Nephron progenitor cell (in vitro differentiated cells): ENCODE measurements at places on chromosomes 7 and 10.
A peak's percentile ranks its signal among the peaks of the same experiment; 100 is the strongest.

DNA sequence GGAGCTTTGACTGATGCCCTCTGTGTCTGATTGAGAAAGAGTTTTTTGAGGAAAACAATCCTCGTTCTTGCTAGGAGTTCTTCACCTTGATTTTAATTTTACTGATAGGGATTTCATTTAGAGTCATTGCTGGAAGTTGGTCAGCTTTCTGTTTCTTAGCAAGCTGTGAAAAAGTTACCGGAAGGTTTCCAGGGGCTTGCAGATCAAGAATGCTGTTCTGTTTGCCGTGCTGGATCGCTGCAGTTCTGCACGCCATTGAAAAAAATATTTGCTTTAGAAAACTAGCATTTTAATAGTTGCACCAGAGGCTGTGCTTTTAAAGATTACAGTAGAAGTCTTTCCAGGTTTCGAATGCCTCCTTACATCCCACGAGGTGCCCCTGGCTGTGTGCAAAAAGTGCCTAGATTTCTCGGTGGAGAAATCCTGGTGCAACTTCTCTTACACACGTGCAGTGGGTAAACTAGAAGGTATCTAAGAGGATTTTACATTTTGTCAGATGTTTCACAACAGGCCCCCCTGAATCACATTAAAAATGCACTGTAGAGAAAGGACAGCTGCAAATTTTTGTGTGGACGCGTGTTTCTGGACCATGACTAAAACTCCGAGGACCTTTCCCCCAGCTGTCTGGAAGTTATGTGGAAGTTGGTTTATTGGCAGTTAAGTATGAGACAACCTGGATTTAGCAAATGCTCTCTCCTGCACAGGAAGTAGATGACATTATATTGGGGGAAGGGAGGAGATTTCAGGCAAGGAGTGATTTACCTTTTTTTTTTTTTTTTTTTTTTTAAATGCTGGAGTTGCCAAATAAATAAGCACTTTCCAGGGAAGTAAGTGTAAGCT lies 5.8 kb downstream of the TCF7L2 start:
- no peak for DNase-seq

DNA sequence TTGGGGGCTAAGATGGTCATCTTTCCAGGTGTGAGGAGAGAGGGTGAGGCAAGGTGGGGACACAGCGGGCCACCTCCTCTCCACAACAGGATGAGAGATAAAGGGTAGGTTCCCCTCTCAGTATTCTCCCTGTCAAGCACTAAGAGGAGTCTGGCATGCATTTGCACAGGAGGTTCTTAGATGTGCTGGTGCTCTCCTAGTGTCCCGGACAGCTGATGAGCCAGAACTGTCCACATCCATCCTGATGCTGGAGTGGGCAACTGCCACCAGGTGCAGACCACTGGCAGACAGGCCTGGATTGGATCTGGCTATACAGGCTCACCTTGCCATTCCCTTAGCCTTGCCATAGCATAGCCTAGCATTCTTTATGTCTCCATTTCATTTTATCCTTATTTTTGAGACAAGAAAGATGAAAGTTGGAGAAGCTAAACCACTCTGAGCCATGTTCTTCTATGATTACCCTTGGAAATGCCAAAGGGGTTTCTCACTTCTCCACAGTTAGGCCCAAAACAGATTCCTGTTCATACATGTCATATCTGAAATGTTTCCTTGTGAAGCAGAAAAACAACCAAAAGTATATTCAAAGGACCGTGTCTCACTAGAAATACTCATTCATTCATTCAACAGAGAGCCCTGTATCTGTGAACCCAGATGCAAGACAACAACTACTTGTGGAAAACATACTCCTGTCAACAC lies 48.8 kb upstream of the ANTXRL start:
- DNase-seq, result no peak

DNA sequence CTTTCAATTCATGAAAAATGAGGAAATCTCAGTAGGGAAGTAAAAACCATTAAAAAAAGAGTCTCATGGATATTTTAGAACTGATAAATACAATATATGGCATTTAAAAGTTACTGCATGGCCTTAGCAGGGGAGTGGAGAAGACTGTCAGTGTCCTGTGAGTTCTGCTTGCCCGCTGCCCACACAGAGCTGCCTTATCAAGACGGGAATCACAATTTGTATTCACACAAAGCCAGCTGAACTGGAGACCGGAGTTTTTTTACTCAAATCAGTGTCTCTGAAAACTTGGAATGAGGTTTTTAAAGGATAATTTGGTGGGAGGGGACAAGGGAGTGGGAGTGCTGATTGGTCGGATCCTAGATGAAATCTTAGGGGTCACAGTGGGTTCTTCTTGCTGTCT lies 17.1 kb downstream of the LANCL2 start:
- no peak for DNase-seq

- peak; percentile 10 for DNase-seq
Measured at GRCh38 chr7:1325246-1325645, 92.6 kb downstream of the UNCX start.

GRCh38 chr7:50151001-50151400 lies 58.0 kb upstream of the ZPBP start:
- DNase-seq, result no peak

- DNase-seq, result no peak
Measured at GRCh38 chr10:42475168-42476098, 162.9 kb downstream of the ZNF33B start.

- DNase-seq, result no peak
Measured at GRCh38 chr7:105840981-105841749, 35.2 kb downstream of the ATXN7L1 start.

GRCh38 chr10:3714967-3715366 lies 70.0 kb downstream of the KLF6 start:
- no peak for DNase-seq

GRCh38 chr7:88401009-88401623 lies 94.4 kb upstream of the STEAP4 start:
- no peak for DNase-seq

GRCh38 chr7:82704121-82704520 lies 260.5 kb upstream of the CACNA2D1 start:
- no peak for DNase-seq

GRCh38 chr7:42233695-42234331 lies 3.2 kb downstream of the GLI3 start:
- no peak for DNase-seq

DNA sequence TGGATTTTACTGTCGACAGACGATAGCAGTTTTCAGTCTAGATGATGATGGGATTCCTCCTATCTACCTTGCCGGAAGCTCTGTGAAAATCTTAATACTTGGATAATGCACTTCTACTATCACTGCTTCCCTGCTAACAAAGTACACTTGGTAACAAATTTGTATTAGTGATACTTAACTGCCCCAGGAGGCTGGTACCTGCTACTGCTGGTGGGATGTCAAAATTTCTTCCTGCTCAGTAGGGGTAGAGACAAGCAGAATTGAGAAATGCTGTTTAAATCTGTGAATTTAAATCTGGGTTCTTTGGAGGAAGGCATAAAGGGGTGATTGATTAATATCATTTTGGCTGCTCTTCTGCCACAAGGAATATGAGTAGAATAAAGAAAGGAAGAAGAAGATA lies 99.8 kb upstream of the STRIP2 start:
- no peak for DNase-seq

DNA sequence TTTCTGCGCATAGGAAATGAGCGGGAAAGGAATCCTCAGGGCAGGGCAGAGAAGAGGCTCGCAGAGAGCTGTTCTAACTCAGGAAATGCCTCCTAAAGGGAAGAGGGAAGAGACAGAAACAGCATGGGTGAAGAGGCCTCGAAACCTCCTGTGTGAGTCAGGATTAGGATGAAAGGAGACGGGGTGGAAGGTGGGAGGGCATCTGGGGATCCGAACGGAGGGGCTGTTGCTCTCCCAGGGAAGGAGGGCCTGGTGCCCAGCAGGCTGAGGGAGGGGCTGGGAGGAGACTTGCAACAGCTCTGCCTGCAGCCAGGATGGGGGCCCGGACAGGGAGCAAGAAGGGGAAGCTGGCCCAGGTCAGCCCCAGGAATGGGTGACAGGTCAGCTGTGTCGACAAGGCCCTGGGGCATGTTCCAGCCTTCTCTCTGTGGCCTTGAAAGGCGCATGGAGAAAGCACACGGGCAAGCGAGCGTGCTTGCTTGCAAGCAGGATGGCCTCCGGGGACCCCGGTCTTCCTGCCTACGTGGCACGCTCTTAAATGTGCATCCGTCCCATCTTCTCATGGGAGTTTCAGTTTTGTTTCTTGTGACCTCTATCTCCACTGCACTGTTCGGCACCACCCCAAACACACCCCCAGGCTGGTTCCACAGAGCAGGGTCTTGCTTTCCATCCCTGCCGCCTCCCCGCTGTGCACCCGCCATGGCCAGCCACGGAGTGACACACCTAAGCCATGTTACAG lies 63.5 kb downstream of the HIPK2 start:
- DNase-seq, result no peak

GRCh38 chr10:54833029-54833428 lies 32.0 kb upstream of the PCDH15 start:
- DNase-seq, result no peak

DNA sequence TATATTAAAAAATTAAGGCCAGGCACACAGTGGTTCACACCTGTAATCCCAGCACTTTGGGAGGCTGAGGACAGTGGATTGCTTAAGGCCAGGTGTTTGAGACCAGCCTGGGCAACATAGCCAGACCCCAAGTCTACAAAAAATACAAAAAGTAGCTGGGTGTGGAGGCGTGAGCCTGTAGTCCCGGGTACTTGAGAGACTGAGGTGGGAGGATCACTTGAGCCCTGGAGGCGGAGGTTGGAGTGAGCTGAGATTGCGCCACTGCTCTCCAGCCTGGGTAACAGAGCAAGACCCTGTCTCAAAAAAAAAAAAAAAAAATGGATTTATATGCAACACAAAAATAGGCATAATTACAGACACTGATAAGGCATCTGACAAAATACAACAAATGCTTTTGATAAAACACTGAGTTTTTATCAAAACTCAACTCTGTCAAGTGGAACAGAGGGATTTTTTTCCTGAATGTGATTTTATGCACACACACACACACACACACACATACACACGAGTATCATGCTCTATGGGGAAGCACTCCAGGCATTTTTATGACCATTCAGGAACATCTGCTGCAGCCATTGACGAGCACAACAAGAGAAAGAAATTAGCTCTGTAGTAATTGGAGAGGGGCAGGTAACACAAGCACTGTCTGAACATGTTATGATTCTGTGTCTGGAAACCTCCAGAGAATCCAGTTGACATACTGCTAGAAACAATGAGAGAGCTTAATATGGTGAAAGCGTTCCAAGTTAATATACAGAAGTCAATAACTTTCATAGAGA lies 193.1 kb downstream of the WDR37 start:
- no peak for DNase-seq

GRCh38 chr7:101891936-101892640 lies 74.7 kb downstream of the CUX1 start:
- DNase-seq, result no peak

GRCh38 chr7:88338503-88338902 lies 31.8 kb upstream of the STEAP4 start:
- peak; percentile 3 for DNase-seq

GRCh38 chr7:91692800-91693199 lies 187.7 kb downstream of the MTERF1 start:
- DNase-seq, result no peak

DNA sequence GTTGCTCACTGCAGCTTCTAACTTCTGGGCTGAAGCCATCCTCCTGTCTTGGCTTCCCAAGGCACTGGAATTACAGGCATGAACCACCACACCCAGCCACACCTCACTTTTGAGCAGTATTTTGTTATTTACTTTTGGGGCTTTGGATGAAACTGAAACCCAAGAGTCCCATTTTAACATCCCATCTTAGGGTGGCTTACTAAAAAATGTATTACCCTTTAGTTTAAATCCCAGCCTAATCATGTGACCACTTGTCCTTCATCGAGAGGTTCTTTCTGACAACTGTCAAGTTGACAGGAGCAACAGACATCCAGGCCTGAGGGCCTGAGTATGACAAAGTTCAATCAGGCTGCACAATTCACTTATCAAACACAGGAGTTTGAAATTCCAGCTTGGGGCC lies 33.6 kb downstream of the C10orf67 start:
- no peak for DNase-seq

- no peak for DNase-seq
Measured at GRCh38 chr7:131139462-131139861, 188.2 kb upstream of the MKLN1 start.

DNA sequence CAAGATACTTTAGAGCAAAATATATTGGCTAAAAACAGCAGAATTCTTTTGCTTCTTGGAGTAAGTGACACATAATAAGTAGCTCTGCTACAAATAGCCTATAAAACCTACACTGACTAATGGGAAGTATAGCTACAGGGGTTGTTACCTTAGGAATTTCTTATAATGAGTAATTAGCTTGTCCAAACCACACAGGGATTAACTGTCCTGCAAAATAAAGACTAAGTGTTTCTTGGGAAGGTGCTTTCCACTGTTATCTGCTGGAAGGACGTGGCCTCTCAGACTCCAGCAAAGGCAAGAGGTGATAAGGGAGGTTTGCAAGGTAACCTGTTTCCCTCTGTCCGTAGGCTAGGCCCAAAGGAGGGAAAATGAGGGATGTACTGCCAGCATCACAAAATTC lies 302.4 kb downstream of the DOCK4 start:
- DNase-seq, result no peak

GRCh38 chr10:80390740-80391139 lies 17.6 kb upstream of the PRXL2A start:
- DNase-seq, result no peak

DNA sequence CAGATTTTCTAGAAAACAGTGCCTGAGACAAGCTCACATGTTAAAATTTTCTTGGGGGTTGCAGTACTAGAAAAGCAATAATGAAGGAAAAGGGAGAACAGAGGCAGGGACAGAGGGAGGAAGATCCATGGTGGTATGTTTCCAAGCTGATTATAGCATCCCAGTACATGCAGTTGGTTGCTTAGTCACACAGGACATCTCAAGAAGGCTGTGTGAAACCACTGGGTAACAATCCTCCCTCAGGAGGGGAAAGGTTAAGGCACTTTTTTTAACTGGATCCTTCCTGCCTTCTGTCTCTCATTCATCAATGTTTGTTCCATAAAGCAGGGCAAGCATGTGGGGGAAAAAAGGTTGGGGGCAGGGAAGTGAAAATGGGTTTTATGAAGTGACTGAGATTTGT lies 6.1 kb upstream of the IMMP2L start:
- DNase-seq, result no peak

DNA sequence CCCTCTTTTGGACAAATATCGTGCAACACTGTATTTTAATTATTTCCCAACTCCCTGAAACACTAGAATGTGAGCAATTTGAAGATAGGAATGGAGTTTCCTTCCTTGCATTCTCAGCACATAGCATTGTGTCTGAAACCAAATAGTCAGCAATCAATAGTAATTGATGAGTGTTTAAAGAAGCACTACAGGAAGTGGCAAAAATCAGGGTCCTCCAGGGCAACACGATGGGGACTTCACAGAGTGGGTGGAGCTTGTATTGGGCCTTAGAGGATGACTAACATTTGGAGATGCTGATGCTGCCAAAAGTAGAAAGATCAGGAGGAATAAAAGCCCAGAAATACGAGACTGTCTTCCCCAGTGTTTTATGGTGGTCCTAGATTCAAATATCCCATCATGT lies 94.9 kb downstream of the NPSR1 start:
- DNase-seq, result no peak

GRCh38 chr7:140676306-140676705 lies 3.6 kb downstream of the ADCK2 start:
- no peak for DNase-seq

GRCh38 chr10:21047511-21047910 lies 150.4 kb upstream of the NEBL start:
- no peak for DNase-seq
